ENCODE measurements at places on chromosomes 7 and 10.

DNA sequence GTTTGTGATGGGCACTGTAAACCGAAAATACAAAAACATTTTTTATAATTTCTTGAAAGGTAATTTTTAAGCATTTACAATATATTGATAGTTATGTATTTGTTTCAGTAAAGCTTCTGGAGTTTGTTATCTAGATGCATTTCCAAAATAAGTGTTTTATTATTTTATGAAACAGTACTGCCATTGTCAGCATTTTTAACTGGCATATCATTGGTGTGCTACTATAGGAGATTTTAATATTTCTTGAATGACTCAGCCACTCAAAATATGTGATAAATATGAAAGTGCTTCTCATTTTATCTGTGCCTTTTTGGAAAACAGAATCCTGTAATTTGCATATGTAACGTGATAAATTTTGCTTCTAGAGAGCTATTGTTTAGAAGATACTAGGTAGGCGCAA is 97.9 kb downstream of the ANKIB1 start:
- no peak for DNase-seq

DNA sequence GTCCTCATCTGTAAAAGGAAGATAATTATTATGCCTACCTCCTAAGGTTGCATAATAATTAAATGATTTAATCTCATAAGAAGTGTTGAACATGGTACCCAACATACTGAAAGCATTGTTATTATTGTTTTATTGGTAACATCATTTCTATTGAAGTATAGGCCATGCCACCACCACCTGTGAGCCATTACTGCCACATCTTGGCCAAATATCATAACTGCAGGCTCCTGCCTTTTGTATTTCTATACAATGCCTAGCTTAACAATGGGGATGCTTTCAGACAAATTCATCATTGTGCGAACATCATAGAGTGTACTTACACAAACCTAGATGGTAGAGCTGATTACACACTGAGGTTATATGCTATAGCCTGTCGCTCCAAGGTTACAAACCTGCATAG is 61.1 kb upstream of the NPSR1 start:
- no peak for DNase-seq

GRCh38 chr7:12741951-12742575 is 54.6 kb downstream of the ARL4A start:
- DNase-seq: no peak

- peak; percentile 2 for DNase-seq
Measured at GRCh38 chr10:17644485-17644943, 563 bp downstream of the STAM start.

- DNase-seq: no peak
Measured at GRCh38 chr7:148621563-148621962, 31.0 kb downstream of the C7orf33 start.

- no peak for DNase-seq
Measured at GRCh38 chr7:45590679-45591057, 16.5 kb downstream of the ADCY1 start.

- peak; percentile 16 for DNase-seq
Measured at GRCh38 chr10:132539431-132539839, 1.8 kb downstream of the INPP5A start.

GRCh38 chr7:140674356-140674800 is 1.6 kb downstream of the ADCK2 start:
- DNase-seq: peak; percentile 72

- DNase-seq: no peak
Measured at GRCh38 chr10:1413823-1414222, 323.5 kb downstream of the ADARB2 start.

Measured in DMS79 treated with DMSO at 0.1 percent for 48 hours (cell line).